NCI-H226 (cell line): ENCODE measurements at places on chromosomes 11 and 22.
A peak's percentile ranks its signal among the peaks of the same experiment; 100 is the strongest.

- no peak for DNase-seq
These were observed 937.9 kb upstream of the CCDC90B start for GRCh38 chr11:84224042-84224441.

DNA sequence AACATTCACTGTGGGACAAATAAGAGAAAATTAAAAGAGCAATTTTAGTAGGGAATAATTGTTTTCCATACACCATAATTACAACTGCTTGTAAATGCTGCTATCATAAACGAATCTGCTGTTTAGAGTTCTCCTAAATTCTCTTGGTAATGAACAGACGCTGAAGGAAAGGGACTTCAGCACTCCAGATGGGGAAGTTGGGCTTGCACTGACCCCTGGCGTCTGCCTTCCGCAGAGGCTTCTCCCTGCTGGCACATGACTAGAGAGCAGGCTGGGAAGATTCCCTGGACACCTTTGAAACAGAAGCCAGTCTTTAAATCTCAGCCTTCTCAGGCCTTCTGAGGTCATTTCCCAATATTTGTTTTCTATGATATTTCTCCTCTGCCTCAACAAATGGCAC lies 84.1 kb downstream of the NXPE2 start:
- peak; percentile 29 for DNase-seq

- DNase-seq = peak; percentile 55
These were observed 2.2 kb downstream of the PNPLA2 start for GRCh38 chr11:820655-821511.

DNA sequence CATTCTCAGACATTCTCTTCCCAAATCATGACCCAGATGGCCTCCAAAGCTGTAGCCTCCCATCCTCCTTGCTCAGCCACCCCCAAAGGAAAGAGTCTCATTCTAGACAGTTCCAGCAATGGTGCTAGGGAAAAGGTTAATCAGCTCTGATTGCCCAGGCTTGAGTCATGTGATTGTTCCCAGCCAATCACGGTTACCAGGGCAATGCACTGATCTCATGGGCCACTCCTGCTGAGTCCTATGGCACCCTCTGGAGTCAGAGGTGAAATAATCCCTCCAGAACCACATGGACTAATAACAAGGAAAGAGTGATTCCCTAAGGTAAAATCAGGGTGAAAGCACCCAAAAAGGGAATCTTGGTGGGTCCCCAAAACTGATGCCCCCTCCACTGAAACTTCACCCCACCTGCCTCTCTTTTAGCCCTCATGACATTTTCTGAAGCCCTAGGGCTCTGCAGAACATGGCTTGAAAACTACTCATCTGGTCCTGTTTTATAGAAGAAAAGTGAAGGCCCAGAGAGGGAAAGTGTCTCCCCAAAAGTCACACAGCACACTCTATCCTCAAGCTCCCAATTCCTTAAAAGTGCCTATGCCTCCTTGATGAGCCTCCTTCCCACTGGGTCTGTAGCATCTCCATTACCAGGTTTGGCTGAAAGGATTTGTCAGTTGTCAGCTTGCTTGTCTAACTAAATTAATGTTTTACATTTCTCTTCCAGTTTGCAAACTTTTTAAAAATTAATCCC lies 203.7 kb downstream of the MN1 start:
- peak; percentile 13 for DNase-seq

DNA sequence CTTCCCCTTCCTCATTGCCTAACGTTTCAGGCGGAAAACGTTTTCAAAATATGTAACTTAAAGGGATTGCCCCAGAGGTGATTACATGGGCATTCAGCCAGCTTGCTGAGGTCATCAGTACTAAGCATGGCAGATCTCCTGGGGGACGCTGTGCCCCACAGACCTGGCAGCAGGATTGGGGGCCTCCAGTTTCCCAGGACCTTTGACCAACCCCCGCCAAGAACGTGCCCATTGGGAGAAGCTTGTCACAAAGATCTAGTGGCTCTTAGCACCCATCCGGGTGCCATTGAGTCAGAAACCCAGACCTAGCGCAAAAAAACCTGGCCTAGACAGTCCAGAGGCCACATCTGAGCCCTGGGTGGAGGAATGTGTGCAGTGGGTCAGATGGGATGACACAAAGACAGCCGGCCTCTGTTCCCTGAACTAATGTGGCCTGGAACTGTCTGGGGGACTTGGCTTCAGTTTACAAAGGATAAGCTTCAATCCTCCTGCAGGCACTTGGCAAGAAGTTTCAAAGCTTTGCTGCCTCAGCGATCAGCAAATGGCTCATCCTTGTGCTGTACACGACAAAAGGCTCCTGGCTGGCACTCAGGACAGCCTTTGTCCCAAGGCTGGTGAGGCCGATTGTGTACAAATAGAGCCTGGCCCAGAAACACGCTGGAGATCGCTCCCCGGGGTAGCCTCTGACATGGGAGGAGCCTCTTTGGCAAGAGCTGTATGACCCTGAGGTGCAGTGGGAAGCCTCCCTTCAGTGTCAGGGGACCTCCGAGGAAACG lies 9.5 kb downstream of the C1QTNF6 start:
- no peak for DNase-seq

DNA sequence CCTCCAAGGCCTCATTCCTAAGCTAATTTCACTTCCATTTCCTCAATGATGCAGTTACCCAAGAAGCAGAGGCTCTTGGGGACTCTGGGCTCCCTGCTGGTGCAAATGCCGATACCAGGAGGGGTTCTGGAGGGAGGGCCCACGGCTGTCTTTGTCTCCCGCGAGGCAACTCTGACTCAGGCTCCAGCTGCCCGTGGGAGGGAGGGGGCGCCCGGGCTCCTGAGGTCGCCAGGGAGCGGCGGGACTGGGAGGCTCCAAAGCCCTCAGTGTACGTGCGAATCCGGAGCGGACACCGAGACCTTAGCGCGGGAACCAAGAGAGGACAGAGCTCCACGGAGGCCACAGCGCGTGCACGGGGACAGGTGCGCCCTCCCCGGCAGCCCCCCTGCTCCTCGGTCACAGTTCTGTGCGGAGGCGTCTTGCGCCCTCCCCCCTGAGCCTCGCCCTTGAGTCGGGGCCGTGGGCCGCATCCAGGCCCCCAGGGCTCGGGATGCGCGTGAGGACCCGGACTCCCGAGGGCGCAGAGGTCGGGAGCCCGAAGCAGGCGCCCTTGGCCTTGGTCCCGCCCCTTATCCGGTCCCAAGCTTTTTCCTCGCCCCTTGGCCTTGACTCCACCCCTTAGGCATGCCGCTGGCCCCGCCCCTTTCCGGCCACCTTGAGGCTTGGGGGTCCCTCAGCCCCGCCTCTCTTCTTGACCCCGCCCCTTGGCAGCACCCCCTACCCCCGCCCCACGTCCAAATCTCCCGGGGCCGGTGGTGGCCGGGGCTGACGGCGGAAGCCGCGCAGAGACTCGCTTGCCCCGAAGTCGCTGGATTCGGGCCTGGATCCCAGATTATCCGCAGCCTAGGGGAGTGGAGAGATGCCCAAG lies 4.7 kb upstream of the SHISA8 start:
- no peak for DNase-seq

- no peak for DNase-seq
These were observed 5.7 kb downstream of the CDC42BPG start for GRCh38 chr11:64838600-64839334.

DNA sequence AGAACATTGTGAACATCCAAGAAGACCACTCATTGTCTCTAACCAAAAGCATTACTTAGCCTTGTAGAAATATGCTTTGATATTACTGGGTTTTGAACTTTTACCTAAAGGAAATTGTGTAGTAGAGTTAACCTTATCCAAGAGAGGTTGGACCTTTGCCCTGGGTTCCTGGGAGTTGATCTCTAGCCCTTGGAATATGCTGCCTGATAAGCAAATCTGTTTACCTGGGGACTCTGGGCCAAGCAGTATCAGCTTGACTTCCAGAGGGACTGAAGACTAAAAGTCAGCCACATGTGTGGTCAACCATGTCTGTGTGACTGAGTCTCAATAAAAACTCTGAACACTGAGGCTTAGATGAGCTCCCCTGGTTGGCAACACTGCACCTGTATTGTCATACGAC lies 44.1 kb upstream of the CWF19L2 start:
- DNase-seq = no peak

DNA sequence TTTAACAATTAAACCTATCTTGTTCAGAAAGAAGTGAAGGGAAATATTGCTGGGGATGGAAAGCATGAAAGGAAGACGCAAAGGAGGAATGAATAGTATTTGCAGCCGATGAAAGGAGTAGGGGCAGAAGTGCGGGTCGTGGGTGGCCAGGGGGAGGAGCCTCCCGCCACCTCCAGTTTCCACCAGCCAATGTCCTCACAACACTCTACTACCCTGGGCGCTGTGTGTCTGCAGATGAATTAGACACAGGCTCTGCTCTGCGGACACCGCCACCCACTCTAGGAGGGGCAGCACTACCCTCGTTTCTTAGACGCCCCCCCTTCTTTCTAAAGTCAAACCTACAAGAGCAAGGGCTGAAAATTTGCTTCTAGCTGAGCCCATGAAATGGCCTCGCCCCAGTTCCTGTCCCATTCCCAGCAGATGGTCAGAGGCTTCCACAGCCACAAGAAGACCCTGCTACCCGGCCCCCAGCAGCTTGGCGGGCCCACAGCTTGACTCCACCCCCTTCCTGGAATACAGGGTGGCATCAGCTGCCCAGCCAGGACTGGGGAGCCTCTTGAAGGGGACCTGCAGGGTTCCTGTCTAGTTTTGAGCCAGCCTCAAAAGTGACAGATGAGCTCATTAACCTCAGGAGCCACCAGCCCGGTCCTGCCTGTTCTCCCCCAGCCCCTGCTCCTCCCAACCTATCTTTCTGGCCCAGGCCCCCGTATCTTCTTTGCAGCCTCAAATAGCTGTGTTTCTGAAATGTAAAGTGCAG lies 268.1 kb downstream of the BUD13 start:
- DNase-seq = no peak

- no peak for DNase-seq
These were observed 46.8 kb downstream of the PPP2R1B start for GRCh38 chr11:111719379-111719778.

- no peak for DNase-seq
These were observed 2.5 kb upstream of the NUP98 start for GRCh38 chr11:3799873-3800272.
